ENCODE measurements at places on chromosomes 12 and 14.

- DNase-seq, result no peak
Measured at GRCh38 chr12:114669401-114670290, 14.3 kb downstream of the TBX3 start.

- no peak for DNase-seq
Measured at GRCh38 chr12:563250-563781, 99.9 kb downstream of the NINJ2 start.

- no peak for DNase-seq
Measured at GRCh38 chr12:116887244-116887643, 6.0 kb upstream of the HRK start.

GRCh38 chr14:105491366-105491973 lies 424 bp downstream of the TEDC1 start:
- no peak for DNase-seq

DNA sequence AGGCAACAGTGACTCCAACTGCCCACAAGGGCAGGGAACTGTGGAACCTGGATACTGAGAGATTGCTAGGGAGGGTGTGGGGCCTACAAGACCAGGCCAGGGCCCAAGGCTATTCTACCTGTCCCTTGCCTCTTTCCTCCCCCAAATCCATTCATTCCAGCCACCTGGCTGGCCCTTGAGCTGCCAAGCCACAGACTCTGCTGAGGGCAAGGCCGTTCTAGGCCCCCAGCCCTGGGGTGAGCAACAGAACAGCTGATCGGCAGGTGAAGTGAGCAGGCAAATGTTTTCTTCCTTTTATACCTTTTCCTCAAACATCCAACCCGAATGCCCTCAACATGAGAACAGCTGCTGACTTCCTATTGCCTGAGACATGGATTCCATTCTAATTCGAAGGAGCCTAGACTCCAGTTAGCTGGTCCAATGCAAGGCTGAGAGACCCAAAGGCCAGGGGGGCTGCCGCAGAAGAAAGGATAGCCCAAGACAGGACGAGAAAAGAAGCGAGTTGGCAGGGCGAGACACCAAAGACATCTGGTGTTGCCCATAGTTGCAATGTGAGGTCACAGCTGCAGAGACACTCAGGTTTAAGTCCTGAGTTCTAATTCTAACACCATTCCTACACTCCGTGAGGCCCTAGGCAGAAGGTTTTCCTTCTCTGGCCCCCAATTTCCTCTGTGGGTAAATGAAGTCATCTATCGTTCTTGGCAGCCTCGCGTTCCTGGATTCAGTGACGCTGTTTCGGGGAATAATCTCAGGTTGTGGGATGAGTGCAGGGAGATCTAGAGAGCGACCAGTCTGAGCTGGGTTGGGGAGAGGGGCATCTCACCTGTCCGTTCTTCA lies 1.7 kb downstream of the C1QL4 start:
- no peak for DNase-seq

- no peak for DNase-seq
Measured at GRCh38 chr14:105193916-105194782, 13.0 kb upstream of the NUDT14 start.

DNA sequence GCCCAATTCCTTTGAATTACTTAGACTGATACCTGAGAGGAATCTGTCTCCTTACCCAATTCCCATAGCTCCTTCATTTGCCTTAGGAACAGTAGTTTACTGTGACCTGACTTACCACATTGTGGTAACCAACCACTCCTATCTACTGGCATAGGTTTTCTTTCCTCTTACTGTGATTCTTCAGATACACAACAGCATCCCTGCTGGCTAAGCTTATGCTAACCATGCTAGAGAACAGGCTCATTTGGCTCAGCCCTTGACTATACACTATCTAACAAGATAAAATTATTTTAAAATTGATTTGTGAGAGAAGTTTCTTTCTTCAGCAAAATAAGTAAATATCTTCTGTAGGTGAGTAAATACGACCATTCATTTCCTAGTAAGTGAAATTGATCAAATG lies 320.4 kb upstream of the DDHD1 start:
- no peak for DNase-seq

DNA sequence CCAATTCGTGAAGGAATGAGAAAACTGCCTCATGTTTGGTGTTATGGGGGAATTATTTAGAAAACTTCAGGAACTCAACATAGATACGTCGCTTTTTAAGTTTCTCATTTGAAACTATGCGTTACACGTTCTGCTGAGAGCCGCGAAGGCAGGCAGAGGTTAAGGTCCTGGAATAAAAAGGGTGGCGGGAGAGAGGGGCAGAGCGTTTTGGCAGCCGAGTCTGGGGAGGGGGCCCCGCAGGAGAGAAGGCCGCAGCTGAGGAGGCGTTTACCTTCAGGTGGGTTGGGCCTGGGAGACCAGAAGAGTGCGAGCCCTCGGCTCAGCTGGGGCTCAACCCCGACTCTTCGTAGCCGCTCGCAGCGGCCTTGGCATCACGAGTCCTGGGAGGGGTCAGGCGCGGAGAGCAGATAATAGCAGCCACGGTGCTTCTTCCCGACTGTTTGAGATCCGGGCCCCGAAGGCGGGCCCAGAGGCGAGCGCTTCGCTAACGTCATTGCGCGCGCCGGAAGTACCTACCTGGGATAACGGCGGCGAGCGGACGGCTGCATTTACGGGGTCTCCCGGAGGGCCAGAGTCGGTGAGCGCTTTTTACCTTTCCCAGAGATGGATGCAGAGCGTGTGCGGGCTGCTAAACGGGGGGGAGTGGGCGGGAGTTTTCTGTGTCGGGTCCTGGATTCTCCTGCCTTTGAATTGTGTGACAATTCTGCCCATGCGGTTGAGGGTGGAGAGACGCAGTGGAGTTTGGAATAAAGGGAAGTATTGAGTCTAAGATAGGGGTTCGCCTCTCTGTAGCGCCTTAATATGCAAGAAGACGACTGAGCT lies at the start of the genes PPHLN1 and ZCRB1:
PPHLN1 (plus strand) TSS at position 515 of the 822 bp plus-strand sequence. CDS start 9,736 bp downstream, outside the sequence.
ZCRB1 (minus strand) TSS at position 442 of the 822 bp plus-strand sequence. CDS start 1,992 bp downstream, outside the sequence.
- peak; percentile 72 for DNase-seq

DNA sequence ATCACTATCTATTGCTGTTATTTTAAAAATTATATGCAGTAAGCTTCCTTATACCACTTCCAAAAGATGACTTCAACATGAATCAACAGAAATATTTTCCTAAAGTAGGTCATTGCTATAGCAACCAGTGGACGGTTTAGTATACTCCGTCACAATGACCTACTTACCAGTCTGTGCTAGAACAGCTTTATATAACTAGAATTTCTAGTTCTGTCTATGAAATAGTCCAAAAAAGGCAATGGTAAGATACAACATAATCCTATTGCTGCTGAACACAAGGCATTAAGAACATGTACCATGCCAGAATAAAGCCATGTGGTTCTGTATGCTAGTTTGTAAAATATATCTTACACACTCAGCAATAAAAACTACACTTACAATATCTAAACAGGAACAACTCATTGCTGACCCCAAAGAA lies 40.7 kb upstream of the MTERF2 start:
- no peak for DNase-seq

- DNase-seq, result peak; percentile 74
Measured at GRCh38 chr12:47741340-47741703, 16.0 kb upstream of the ENDOU start.

DNA sequence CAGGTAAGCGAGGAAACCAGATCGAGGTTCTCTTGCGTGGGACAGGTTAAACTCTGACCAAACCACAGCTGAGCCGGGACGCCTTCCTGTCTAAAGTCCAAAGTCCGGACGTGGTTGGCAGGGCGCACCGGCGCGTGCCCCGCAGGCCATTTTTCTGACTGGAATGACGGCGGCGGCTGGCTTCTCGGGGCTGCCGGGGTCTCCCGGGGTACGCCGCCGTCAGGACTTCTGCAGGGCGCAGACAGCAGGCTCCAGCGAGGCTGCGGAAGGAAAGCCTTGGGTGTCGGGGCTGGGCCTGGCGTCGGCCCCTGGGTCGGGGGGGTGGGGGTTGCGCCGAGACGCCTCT lies 32.8 kb downstream of the MIA2 start:
- DNase-seq, result no peak

DNA sequence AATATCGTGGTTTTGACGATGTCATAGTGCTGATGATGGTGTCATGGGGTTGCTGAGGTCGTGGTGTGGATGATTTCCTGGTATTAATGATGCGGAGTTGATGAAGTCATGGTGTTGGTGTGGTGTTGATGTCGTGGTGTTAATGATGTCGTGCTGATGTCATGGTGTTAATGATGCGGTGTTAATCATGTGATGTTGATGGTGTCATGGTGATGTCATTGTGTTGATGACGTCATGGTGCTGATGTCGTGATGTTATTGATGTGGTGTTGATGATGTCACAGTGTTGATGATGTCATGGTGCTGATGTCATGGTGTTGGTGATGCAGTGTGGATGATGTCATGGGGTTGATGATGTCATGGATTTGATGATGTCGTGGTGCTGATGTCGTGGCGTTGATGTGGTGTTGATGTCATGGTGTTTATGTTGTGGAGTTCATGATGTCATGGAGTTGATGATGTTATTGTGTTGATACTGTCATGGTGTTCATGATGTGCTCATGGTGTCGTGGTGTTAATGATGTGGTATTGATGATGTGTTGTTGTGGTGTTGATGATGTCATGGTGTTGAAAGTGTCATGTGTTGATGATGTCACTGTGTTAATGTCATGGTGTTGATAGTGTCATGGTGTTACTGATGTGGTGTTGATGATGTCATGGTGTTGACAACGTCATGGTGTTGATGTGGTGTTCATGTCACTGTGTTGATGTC lies 48.5 kb upstream of the RIMBP2 start:
- DNase-seq, result no peak

DNA sequence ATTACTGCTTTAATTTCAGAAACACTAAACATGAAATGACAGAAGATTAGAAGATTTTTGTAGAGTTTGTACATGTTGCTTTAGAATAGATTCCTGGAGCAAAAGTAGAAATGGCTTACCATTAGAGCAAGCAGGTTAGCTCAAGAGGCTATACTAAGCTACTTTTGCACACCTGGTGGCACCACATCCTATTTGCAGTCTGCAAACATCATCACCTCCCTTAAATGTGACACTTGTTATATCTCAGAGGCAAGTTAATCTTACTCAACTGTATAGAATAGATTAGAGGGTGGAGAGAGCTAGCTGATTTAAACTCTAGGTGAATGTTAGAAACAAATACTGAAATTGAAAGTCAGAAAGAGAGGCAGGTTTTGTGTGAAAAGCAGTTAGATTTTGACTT lies 30.7 kb upstream of the OR4E1 start:
- DNase-seq, result no peak

DNA sequence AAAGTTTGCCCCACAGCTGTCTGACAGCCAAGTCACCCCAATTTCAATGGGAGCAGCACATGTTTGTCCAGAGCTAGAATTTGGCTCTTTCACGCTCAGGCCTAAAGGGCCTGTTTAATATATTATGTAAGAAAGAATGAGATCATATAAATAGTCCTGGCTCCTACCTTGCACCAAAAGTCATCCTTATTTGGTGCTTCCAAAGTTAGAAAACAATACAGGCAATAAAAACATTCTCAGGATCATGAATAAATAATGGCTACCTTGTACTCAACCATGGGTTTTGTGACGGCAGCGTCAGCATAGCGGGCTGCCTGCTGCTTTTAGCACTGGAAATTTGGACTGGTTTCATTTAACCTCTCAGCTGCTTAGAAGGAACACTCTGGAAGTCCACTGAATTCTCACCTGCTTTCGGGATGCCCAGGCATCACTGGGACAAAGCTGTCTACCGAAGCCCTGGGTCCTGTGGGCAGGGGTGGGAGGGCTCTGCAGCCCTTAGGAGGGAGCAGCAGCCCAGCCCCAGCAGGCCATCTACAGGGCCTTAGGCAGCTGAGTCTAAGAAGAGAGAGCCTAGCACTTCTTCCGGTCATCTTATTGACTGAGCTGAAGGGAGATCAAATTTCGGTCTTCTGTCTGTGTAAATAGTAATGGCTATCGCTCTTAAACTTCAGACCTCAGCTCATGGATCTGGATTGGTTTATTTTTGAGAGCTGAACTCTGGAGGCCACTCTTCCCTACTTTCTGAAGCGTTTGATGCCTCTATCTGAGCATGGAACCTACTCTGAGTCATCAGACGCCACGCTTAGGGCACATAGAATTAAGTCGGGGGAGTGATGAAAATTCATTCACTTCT lies 106.5 kb downstream of the SAMD4A start:
- DNase-seq, result no peak

- DNase-seq, result no peak
Measured at GRCh38 chr12:132477017-132477702, 12.8 kb upstream of the FBRSL1 start.

GRCh38 chr12:58860056-58860787 lies 60.1 kb downstream of the LRIG3 start:
- no peak for DNase-seq

GRCh38 chr12:27277846-27278260 lies 33.8 kb downstream of the STK38L start:
- DNase-seq, result no peak
